ENCODE measurements at places on chromosomes 2 and 18. TPM values are rescaled to one million over a fixed set of nuclear protein-coding genes. Genes with fewer than 3 reads are reported as not detected.

Gene MC2R
- total RNA-seq = not detected

Gene MFSD2B
- total RNA-seq = not detected

GRCh38 chr18:72201032-72201431 lies 343.1 kb downstream of the CBLN2 start:
- no peak for DNase-seq

GRCh38 chr18:47110492-47111274 lies 39.6 kb downstream of the HDHD2 start:
- no peak for DNase-seq

- no peak for DNase-seq
Observed at GRCh38 chr2:154226931-154227330, 355.2 kb downstream of the GALNT13 start.

GRCh38 chr2:180519276-180519675 lies 461.1 kb upstream of the UBE2E3 start:
- DNase-seq = no peak

- DNase-seq = no peak
Observed at GRCh38 chr2:144377914-144378313, 142.0 kb downstream of the ZEB2 start.

DNA sequence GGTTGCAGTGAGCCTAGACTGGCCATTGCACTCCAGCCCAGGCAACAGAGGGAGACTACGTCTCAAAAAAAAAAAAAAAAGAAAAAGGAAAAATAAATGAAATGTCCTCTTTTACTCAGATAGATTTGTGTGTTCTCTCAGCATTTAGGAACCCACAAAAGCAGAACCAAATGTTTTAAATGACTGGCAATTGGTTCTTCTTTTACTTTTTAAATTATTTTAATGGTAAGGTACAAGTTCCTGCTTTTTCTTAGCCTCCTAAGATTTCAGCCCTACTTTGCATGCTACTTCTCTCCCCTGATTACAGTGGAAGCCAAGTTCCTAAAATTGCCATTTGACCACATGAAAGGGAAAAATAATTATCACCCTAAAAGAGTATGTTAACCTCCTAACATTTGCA lies 23.5 kb downstream of the SRSF7 start:
- DNase-seq = no peak

DNA sequence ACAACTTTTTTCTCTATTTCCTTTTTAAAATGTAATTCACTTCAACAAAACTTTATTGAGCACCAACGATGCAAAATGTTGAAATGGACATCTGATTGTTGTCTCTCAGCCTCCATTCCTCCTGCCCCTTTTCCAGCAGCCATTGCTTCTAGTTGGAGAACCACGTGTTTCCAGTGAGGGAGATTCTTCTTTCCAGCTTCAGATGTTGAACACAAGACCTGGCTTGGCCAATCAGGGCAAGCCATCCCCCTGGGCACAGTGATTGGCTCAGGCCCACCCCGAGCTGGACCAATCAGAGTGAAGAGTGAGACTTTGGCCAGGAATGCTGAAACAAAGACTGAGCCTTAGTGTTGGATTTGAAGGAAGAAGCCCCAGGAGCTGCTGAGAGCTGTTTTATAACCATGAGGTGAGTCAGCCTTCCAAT lies 59.0 kb downstream of the E2F6 start:
- DNase-seq = no peak

DNA sequence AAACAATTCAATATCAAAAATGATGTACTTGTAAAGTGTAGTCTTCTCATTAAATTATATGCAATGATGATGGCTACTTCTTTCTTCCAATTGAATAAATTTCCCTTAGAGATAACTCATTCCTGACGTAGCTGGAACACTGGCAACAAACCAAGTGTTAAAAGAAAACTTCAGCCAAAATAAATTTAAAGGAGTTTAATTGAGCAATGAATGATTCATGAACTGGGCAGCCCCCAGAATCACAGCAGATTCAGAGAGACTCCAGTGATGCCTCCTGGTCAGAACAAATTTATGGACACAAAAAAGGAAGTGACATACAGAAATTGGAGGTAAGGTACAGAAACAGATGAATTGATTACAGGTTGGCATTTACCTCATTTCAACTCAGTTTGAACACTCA lies 276.5 kb downstream of the DSC3 start:
- DNase-seq = no peak

DNA sequence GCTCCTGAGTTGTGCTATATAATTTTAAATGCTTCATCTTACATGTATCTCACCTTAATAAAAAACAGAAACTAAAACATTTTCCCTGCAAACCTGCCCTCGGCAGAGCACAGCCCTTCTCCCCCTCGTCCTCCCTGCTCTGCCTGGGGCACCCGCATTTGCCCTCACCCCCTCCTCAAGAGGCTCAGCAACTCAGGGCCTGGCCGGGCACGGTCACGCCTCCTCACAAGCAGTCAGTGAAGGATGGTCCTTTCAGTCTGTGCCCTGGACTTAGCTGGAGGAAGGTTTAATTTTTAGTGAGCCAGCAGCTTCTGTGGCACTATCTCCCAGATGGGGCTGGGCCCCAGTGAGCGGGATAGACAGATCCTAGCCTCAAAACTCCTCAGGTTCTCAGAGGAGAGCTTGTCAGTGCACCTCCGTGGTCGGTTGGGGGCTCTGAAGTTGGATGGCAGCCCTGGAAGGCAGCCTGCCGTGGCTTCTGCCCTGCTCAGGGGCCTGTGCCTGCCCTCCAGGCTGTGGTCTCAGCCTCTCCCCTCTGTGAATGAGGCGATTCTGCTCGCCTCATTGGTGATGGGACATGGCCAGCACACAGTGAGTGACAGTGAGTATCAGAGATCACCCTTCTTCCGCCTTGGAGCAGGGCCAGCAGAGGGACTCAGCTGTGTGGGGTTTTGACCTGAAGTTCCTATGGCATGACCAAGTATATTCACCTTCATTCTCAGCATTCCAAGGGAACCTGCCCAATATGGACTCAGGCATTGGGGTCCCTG lies 56.3 kb upstream of the AFF3 start:
- DNase-seq = no peak

DNA sequence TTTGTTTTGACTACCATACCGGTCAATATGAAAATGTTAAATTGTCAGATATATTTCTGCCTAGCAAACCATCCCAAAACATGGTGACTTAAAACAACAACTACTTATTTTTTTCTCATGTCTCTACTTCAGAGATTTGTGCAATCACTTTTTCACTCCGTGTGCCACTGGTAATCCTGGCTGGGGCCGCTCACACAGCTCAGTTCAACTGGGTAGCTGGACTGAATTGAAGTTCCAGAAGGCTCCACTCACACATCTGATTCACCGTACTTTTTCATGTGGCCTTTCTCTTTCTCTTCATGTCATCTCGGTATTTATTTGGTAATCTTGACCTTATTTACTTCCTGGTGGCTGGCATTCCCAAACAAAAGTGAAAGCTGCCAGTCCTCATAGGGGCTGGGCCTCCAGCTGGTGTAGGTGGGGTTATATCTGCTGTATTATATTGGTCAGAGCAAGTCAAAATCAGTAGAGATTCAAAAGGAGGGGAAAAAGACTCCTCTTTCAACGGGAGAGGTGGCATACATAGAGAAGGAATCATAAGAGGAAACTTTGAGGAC lies 513.9 kb upstream of the NXPH2 start:
- no peak for DNase-seq

DNA sequence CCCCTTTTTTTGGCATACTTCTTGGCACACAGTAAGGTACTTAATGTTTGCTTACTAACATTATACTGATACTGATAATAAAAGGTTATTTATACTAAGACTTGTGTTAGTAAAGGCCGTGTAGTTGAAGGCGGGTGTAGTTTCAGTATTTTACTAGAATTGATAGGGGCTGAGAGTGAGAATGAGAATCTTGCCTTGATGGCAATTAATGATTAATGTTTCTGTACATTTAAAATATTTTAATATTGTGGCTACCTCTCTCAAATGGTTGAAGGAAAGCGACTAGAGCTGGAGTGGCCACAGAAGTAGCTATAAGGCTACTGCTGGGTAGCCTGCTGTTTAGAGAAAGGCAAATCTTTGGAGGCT lies 29.3 kb downstream of the PELI1 start:
- DNase-seq = no peak

DNA sequence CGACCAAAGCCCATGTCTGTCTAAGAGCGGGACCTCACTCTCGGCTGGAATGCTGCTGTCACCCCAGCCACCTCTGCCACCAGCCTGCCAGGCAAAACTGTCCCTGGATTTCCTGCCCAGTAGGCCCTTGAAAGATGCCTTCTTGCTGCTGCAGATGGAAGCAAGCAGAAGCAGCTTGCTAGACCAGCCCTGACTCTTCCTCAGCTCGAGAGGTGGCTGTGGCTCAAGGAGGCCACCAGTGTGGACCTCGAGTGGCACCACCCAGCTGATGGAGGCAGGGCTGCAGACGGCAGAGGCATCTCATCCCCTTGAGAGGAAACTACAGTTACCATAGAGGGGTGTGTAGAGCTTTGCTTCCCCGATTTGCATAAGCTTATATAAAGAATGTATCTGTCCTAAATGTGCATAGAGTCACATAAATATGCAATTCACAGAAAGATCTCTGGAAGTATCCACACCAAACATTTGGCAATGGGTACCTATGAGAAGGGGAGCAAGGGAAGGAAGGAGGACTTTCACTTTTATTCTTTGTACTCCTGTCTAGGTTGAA lies 20.6 kb downstream of the ADCY3 start:
- no peak for DNase-seq
